Activated T-helper 17 cell treated with anti-CD3 and anti-CD28 coated beads, Interleukin-2, amount 50 U/mL, for 72 hours (primary cell): ENCODE measurements at places on chromosomes 3 and 15. TPM values are rescaled to one million over a fixed set of nuclear protein-coding genes. Genes with fewer than 3 reads are reported as not detected.

DNA sequence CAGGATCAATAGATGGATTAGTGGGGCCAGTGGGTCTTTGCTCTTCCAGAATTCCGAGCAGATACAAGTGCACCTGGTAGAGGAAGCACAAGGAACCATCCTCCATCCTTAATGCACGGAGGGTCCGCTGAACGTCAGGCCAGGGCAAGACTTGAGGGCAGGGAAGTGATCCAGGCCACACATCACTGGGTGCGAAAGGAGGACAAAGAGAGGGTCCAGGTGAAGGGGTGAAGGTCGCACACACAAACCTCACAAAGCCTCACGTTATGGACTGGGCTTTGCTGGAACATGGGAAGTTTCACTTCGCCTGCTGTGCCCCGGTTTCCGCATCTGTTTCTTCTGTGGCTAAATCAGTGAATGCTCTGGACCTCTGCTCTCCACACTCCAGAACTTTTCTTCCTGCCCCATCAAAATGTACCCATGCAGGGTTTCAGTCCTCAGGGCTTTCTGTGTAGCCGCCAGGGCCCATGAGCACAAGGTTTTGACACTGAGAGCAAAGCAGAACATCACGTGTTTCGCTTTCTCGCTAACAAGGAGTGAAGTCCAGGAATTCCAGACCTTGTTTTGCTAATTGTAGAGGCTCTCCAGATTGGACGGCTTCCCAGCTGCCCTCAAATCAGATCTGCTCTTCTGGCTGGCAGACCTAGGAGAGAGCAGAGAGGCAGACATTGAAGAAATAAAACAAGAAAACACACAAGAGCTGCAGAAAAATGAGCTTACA, 56.3 kb downstream of the KLF15 start:
- ATAC-seq, result no peak

DNA sequence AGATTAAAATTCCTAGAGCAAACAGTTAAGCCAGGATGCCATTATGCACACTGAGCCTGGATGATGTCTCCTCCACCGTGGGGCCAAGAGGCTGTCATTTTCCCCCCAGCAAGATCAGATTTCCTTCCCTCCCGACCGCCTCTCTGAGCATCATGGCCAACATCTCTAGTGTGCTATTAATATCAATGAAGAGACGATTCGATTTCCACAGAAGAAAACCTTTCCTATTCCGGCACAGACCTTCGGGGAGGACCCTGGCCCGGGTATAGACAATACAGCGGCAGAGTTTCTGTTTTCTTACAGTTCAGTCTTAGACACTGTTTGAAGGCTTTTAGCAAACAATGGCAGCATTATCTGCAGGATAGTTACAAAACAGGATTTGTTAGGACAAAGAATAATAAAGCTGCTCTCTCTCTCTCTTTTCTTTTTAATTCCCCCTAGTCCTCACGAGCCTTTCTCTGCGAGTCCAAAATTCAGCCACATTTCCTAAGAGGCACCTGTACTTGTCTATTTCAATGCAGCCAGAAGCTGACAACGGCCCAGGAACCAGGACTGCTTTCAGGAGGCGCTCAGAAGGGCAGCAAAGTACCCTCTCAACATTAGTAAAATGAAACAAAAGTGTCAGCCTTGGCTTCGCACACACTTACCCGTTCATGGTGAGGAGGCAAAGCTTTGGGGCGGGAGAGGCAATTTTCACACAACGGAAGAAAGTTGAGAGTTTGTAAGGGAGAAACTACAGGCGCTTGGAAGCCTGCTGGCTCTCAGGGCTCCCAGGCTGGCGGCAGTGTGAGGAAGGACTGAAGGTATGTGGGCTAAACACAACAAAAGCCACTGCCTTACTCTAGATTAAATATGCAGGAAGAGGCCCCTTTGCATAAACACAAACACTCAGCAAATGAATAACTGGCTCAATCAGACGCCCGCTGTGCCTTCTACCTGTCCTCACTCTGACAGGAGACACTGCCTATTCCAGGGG, 278.0 kb downstream of the FOXP1 start:
- ATAC-seq, result peak; percentile 2

DNA sequence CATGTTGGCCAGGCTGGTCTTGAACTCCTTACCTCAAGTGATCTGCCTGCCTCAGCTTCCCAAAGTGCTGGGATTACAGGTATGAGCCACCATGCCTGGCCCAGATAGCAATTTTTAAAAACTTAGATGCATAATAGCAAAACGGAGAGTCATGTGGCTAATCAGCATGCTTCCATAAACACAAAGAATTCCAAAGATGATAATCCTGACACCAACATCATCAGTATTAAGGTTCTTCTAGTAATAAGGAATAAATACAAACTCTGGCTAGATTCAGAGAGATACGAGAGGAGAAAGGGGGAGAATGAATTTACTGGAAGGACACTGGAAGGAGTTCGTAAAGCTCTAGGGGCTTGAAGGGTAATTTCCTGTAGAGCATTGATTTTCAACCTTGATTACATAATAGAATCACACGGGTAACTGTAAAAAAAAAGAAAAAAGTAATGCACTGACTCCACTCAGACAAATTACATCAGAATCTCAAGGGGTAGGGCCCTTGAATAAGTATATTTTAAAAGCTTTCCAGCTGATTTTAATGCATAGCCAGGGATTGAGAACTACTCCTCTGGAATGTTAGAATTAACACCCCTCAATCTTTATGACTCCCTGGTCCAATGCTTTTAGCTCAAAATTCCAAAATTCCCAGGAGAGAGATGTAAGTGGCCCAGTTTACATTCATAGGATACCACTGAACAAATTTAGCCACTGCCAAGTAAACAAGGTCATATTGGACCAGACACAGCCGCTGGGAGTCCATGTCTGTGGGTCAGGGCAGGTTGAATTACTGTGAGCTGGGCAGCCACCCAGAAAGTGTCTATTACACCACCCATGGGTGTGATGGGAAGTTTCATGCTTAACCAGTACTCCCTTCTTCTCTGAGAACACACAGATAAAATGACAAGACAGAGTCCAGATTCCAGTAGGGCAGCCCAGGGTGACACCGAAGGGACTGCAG, 243.9 kb downstream of the TBL1XR1 start:
- no peak for ATAC-seq

- no peak for ATAC-seq
These were observed 575.8 kb downstream of the RSL24D1 start for GRCh38 chr15:54620916-54621315.

The TCTA gene
- total RNA-seq, result 14.3 TPM

The HDC gene
- 1.2 TPM for total RNA-seq

The PAQR5 gene
- not detected for total RNA-seq

- peak; percentile 1 for ATAC-seq
These were observed 634 bp downstream of the MINDY2 start for GRCh38 chr15:58771621-58772250.
